ENCODE measurements at places on chromosomes 5 and 9.

GRCh38 chr9:109115931-109116526, 3.7 kb downstream of the TMEM245 start:
- peak; percentile 38 for DNase-seq

GRCh38 chr9:87885484-87886189, 3.0 kb downstream of the SPATA31E1 start:
- no peak for DNase-seq

GRCh38 chr9:6827439-6828145, 69.8 kb downstream of the KDM4C start:
- DNase-seq: peak; percentile 72

DNA sequence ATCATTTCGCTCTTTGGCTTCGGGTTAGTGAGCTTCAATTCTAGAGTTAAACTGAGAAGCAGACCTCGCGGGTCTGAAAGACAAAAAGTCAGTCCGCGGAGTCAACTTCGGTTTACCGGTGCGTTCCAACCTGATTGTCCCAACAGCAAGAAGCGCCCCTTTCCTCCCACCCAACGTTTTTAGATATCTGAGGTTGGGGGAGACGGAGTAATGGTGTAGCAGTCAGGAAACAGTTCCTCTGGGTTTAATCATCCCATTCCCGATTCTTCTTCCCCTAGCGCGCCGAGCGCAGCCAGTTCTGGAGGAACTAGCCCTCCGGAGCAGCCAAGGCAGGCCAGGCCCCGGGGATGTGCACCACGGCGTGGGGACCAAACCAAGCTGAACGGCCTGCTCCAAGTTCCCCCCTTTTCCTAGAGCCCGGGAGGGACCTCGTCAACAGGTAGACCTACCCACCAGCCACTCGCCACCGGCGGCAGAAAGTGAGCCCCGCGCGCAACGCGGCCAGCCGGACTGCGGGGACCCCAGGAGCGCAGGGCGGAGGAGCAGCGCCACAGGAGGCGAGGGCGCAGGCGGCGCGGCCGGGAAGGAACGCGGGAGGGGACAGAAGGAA, 622 bp upstream of the ISL1 start:
- DNase-seq: no peak

DNA sequence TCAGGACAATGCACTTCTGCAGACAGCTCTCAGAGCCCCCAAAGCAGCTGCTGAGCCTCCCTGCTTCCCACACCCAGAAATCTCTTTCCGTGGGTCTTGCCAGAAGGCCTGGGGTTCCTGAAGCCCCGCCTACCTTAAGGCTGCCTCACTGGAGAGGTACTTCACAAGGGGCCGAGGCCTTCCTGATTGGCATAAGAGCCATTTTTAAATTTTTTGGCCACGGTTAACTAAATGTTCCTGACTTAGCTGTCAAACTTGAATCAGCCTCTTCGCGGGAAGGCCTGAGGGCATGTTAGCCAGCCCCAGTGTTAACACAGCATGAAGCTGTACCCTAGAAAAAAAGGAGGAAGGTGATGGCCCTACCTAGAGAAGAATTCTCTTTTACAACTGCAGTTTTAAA, 20.7 kb upstream of the EPB41L4B start:
- DNase-seq: no peak

- DNase-seq: no peak
Measured at GRCh38 chr9:126561582-126561981, 52.1 kb upstream of the LMX1B start.

- DNase-seq: no peak
Measured at GRCh38 chr5:1750469-1750868, 49.2 kb downstream of the MRPL36 start.

DNA sequence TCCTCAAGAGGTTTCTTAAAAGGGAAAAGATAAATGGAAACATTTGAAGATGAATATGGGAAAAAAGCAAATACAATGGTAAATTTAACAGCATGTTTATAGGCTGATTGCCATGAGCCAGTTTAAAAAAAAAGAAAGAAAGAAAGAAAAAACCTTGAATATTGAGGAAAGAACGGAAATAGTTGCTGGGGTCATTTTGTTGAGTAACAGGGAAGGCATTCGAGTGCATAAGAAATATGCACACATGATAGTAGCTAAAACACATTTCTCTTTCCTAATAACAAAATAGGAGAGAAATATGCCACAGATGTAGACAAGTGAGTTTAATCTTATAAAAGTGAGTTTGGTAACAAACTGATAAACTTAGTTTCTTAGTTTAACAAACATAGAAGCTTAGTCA, 864.6 kb upstream of the ACO1 start:
- no peak for DNase-seq

GRCh38 chr5:94908889-94909480, 290.5 kb downstream of the SLF1 start:
- peak; percentile 31 for DNase-seq

GRCh38 chr5:124738681-124739633, 7.5 kb downstream of the ZNF608 start:
- no peak for DNase-seq

- no peak for DNase-seq
Measured at GRCh38 chr5:117327511-117327910, 752.9 kb upstream of the SEMA6A start.

- no peak for DNase-seq
Measured at GRCh38 chr9:109969011-109969410, 189.0 kb downstream of the PALM2AKAP2 start.
